ENCODE measurements at places on chromosomes 3 and 15. TPM values are rescaled to one million over a fixed set of nuclear protein-coding genes. Genes with fewer than 3 reads are reported as not detected.

DNA sequence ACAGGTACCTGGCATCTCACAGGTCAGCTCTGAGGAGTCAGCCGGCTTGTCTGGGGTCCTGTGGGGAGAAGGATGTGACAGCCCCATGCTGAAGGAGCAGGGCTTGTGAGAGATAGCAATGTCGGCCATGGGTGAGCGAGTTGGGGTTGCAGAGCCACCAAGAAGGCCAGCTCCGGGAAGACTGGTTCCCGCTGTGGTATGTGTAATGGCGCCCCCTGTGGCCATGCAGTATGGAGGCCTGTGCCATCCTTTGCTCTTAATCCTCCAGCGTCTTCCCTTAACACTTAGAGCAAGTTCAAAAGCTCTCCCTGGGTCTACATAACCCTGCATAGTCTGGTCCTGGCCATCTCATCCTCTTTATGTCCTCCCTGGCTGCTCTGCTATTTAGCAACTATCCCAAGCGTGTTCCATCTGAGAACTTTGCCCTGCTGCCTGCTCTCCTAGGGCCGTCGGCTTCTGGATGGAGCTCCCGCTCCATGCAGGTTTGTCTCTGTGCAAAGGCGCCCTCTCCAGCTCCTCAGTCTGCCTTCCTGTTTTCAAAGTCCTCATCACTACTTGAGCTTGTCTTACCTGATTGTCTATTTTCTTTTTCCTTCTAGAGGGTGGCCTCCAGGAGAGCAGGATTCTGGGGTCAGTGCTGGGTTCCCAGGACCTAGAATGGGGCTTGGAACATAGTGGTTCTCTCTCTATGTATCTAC, 40.8 kb upstream of the IQCF6 start:
- DNase-seq: peak; percentile 4

DNA sequence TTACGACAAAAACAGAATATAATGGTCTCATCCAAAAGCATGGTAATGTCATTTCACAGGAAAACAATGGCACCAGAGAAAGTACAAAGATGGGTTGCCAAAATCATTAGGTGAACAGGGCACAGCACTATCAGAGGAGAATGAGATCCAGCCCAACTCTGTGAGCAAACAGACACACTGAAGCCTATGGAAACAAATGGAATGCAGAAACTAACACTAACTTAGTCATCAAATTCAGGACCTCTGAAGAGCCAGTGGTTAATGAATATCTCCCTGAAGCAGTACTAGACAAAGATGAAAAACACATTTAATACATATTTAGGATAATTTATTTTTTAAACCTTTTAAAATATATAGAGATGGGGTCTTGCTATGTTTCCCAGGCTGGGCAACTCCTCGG, 14.6 kb upstream of the RPS17 start:
- DNase-seq: no peak

GRCh38 chr3:14462738-14463137, 60.3 kb downstream of the SLC6A6 start:
- DNase-seq: no peak

DNA sequence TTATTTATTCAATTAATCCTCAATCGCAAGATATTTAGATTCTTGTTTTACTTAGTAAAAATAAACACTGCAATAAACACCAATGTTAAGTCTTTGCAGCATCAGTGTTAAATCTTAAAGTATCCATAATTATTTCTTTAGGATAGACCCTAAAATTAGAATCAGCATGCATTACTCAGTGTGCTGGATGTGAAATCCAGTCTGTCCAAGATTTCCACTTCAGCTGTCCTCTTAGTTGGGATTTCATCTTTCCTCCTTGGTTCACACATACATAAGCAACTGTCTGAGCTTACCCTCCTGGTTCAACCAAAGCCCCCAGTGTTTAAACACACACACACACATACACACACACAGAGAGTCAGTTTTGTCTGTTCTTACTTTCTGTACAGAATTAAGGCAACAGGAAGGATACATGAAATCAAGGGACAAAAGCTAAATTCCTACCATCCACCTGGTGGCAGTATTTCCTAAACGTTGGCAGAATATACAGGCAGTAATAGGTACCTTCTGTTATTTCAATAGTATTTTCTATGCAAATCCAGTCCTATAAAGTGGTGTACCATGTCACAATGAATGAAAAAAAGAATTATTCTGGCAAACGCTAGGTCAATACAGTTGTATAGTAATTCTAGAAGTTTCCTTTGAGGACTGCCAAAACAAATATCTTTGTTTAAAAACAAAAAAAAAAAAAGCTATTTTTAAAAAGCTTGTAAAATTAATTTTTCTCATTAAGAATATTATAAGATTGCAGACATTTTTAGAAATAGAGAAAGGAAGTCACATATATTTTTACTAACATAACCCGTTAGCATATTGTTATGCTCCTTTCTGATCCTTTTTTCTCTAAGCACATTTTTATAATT, 27.3 kb upstream of the DMXL2 start:
- no peak for DNase-seq

- DNase-seq: peak; percentile 85
Measured at GRCh38 chr15:84654689-84655453, 788 bp upstream of the WDR73 start.

- peak; percentile 44 for DNase-seq
Measured at GRCh38 chr3:102229062-102229655, 205.7 kb upstream of the ZPLD1 start.

GRCh38 chr3:29773481-29773880, 492.6 kb downstream of the RBMS3 start:
- DNase-seq: no peak

DNA sequence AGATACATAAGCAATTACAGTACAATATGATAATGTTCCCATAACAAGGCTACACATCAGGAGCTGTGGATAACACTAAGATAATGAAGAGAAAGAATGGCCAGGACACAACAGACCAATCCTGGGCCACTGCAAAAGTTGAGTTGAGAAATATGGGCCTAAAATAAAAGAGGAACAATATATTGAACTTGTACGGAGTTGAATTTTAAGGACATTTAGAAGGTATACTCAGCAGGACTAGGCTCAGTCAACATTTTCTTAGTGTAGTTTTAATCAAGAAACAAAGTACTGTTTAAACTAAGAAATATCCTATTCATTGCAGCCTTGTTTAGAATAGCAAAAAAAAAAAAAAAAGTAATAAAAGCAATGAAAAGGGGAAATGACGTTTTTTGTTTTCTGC, 24.3 kb downstream of the HERC1 start:
- DNase-seq: no peak

DNA sequence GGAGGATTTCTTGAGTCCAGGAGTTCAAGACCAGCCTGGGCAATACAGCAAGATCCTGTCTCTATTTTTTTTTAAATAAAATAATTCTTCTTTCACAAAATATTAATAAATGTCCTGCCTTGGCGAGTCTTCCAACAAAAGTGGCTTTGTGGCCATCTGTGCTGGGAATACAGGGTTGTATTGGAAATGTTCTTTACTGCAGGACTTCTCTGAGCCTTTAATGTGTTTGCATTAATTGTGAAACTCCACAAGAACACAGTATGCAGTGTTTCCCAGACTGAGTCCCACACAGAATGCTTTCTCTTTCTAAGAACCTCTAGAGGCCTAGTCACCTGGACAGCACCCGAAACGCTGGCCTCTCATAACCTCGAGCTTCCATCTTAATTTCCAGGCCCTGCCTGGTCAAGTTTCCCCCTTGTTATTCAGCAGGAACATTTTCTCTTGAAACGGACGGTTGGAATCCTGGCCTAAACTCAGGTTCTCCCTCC, 85.4 kb upstream of the ARRDC4 start:
- DNase-seq: no peak

DNA sequence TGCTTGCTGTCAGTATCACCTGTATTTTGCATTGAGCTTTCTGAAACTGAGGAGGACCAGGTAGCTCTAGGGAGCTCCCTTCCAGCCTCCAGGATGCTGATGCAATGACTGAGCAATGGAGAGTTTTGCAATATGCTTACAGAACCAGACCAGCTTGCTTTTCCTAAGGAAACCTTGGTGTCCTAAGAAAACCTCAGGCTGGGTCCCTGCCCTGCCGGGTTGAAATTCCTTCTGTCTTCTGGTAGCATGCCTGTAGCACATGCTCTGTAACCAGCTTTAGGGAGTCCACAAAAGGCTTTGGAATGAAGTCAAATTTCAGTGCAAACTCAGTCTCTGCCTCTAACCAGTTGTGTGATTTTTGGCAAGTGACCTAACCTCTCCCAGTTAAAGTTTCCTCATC, 65.8 kb upstream of the GSK3B start:
- DNase-seq: peak; percentile 86

- no peak for DNase-seq
Measured at GRCh38 chr3:45841420-45841756, 531 bp downstream of the LZTFL1 start.

DNA sequence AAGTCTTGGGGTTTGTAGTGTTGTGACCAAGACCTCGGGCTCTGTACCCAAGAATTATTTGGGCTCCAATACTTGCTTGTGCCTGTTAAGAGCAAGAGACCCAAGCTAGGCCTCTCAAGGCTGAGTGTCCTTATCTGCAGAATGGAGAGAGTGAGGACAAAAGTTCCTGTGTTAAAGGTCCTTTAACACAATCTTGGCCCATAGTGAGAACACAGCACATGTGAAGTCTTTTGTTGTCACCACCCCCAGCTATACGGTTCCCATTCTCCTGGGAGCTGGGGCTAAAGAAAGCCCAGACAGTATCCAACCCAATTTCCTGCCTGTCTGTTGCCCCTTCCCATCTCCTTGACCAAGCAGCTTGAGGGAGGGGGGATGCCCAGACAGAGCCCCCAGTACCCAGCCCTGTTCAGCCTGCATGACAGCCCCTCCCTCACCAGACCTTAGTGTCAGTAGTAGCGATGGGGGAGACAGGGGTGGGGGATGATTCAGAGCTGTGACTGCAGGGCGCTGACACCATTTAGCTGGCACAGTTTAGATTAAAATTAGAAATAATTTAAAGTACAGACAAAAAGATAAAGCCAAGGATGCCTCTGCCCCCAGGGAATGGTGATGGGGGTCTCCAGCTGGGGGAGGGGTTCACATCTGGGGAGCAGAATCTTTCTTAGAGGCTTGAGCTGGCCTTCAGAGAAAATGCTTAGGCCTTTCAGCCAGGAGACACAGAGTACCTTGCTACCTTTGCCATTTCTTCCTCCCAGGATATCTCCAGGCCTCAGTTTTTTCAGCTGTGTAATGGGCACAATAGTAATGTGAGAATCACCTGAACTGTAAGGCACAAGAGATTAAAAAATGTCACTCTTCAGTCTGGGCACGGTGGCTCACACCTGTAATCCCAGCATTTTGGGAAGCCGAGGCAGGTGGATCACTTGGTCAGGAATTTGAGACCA, 2.7 kb downstream of the PRKCD start:
- no peak for DNase-seq

GRCh38 chr3:120098710-120099109, 4.5 kb upstream of the GSK3B start:
- DNase-seq: no peak

DNA sequence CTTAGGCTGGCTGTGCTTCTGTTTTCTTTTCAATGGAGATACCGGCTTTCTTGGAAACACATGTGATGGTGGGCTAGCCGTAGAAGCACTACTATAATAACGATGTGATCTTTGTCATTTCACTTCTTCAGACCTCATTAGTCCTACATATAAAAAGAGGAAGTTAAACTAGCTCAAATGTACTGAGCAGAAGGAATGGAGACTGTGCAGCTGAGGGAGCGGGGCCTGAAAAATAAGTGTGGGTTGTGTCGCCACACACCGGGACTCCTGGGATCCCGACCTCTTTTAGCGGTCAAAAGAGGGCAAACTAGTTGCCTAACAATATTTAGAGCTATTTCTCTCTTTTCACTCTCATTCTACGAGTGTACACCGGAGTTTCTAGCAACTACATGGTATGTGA, 1.0 kb upstream of the RNF7 start:
- no peak for DNase-seq

GRCh38 chr3:119769394-119770149, 12.3 kb upstream of the NR1I2 start:
- no peak for DNase-seq

GRCh38 chr3:159850481-159850880, 138.2 kb upstream of the IL12A start:
- DNase-seq: no peak

- no peak for DNase-seq
Measured at GRCh38 chr3:185559706-185560090, 7.3 kb upstream of the LIPH start.

DNA sequence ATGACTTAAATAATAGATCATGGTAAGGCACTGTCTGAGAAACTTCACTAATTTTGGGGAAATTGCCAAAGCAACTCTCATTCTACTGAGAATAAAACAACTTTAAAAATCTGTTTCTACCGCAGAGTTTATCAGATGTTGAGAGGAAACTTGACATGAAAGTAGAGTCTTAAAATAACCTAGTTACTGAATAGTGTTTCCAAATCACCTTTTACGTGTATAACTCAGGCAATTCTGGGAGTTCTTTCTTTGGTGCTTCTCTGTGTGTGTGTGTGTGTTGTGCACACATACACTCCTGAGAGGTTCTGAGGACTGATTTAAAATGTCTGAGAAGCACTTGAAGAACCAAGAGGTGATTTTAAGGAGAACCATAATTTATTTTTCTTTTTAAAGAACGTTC, 236.6 kb downstream of the SV2B start:
- no peak for DNase-seq

DNA sequence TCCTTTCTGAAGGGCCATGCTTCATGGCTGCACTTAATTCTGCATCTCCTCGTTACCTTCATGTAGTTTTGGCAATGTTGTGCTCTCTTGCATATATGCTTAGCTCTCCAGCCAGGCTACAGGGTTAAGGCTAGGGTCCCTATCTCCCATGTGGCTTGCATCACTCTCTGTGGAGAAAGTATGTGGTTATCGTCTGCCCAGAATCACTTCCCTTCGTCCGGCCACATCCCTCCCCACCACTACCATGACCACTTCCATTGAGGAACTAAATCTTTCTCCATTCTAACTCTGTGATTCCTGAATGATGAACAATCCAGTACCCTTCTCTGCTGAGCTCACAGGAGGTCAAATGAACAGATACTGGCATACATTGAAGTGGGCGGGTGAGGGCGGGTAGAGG, 34.0 kb downstream of the WWTR1 start:
- no peak for DNase-seq

GRCh38 chr3:117874028-117874690, 1160.5 kb downstream of the IGSF11 start:
- DNase-seq: no peak

- no peak for DNase-seq
Measured at GRCh38 chr3:1380926-1381646, 288.3 kb downstream of the CNTN6 start.

DNA sequence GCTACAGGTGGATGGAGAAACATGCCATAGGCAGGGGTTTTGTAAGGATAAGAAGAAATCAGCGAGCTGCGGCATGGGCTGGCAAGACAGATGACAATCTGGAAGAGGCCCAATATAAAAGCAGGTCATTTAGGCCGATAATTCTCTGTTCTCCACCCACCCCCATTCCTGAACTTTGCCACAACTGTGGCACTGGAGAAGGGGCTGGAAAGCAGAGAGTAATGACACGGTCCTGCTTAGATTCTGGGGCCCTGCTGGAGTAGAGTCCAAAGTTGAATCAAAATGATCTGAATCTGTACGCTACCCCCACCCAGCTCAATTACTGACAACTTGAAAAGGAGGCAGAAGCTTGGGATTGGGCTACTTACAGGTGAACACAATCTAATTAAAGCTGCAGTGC, 18.4 kb upstream of the BUB1B start:
- DNase-seq: no peak

Gene IQCB1
- total RNA-seq: 6.1 TPM

Gene ZBTB11
- 22.0 TPM for total RNA-seq

Gene WNT5A
- total RNA-seq: 21.7 TPM

Gene GNAT1
- total RNA-seq: not detected

Gene PODXL2
- total RNA-seq: 84.7 TPM

Gene AADACL2
- not detected for total RNA-seq

Gene CD200R1
- total RNA-seq: 0.67 TPM

All from MG63 (cell line).